Activated T-helper 1 cell treated with Interleukin-2 at 50 U/mL for 16 hours (primary cell): ENCODE measurements at places on chromosomes 5 and 9.

DNA sequence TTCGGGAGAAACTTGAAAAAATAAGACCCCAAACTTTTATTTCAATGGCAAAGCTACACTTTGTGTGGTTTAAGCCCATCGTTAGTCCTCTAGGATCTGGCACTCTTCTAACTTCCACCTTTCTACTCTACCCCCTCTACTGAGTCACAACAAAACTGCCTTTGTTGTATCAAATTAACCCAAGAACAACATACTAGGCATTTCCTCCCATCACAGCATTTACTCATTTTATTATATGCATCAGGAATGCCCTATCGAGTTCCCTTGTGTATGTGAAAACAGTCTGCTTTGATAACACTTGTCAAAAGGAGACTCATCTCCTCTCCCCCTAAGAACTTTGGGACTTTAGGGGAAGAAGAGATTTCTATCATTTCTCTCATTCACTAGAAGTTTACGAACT lies 158.9 kb upstream of the FREM1 start:
- DNase-seq = no peak

DNA sequence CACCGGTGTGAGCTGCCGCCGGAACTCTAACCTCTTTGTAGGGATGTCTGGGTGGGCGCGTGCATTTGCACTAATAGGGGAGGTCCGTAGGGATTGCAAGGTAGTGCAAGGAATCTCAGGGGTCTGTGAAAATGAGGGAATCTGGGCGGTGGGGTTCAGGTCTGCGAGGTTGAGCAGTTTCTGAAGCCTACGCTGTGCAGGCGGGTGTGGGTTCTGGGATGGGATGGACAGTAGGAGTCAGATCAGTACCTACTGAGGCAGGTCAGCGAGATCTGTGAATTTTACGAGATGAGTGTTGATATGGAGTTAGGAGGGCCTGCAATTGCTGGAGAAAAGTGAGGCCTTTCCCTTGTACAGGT lies 856 bp upstream of the ATOSB start:
- DNase-seq = no peak

GRCh38 chr9:27924502-27924901 lies 351.2 kb upstream of the C9orf72 start:
- no peak for DNase-seq

DNA sequence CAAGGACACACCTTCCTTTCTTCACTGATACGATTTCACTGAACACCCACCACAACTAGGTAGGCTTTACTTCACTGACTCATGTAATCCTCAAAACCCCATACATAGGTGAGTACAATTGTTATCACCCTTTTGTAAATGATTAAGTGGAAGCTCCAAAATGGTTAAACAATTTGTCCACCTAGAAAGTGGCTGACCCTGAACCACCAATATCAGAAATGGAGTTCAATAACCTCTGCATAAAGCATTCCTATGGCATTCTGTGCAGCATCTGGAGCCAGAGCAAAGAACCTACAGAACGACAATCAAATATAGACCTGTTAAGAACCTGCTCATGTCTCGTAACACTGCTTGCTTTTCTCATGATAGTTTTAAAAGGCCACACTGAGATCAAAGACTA lies 50.7 kb upstream of the NR5A1 start:
- DNase-seq = no peak

DNA sequence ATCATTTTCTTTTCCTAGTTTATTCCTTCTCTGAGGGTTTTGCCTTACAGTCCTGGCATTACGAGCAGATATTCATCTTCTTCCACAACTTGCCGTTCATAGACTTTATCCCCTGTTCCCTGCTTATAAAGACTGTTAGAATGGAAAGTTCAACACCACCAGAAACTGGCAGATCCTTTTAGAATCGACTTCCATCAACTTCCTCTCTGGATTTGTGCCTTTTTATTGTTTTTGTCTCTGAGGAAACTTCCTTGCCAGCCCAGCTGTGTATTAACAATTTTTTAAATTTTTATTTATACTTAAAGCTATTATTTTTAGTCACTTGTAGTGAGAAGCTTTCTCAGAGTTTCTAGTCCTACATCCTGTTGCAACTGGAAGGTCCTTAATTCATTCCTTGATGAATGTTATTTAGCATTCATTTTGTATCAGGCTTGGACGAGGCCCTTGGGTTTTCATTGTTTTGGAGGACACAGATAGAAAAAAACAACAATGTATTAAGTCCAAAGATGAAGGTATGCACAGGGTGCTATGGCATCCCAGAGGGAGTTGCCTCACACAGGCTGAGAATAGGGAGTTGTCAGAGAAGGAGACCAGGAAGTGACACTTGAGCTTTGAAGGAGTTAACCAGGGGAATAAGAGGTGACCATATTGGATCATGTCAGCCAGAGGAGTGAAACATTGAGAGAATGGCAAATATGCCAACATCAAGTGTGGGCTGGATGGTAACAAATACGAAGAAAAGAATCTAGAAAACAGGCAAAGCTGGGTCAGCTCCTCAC lies 81.3 kb downstream of the ADAMTSL1 start:
- no peak for DNase-seq

- no peak for DNase-seq
Observed at GRCh38 chr9:123399803-123400378, 43.9 kb downstream of the CRB2 start.

DNA sequence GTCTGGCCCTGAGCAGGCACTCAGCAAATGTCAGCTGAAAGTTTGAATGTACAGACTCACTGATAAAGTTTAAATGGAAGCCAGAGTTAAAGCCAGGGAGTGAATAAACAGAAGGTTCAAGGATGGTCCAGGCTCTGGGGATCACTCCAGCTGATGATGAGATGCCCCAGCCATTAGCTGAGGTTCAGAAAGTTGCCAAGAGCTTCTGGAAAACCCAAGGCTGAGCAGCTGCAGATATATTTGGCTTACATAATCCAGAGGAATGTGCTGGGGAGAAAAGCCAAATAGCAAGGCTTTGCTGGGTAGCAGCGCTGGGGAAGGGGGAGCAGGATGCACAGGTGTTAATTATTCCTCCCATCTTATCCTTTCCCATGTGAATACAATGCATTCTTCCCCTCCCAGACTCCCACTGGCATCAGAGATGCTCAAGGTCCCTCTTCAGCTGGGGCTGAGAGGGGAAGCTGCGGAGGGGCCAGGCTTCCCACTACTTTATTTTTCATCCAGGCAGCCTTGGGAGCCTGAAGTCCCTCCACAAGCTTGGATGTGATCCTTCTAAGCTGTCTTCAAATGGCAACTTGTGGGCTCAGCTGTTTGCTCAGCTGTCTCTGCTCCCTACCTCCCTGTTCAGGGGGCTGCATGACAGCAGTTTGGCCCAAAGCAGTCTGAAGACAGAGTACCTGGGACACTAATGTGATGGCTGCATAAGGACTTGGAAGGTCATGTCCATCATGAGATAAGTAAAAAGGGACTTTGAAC lies 341.2 kb downstream of the TRIM32 start:
- DNase-seq = no peak

GRCh38 chr5:133665571-133665970 lies 53.2 kb upstream of the FSTL4 start:
- DNase-seq = no peak

- no peak for DNase-seq
Observed at GRCh38 chr9:71638627-71639026, 129.7 kb downstream of the CEMIP2 start.
